ENCODE measurements at places on chromosomes 11 and 22. TPM values are rescaled to one million over a fixed set of nuclear protein-coding genes. Genes with fewer than 3 reads are reported as not detected.

GRCh38 chr22:34866495-34867131, 199.3 kb upstream of the ISX start:
- no peak for DNase-seq

GRCh38 chr11:15117751-15118150, 3.0 kb downstream of the INSC start:
- DNase-seq: no peak

DNA sequence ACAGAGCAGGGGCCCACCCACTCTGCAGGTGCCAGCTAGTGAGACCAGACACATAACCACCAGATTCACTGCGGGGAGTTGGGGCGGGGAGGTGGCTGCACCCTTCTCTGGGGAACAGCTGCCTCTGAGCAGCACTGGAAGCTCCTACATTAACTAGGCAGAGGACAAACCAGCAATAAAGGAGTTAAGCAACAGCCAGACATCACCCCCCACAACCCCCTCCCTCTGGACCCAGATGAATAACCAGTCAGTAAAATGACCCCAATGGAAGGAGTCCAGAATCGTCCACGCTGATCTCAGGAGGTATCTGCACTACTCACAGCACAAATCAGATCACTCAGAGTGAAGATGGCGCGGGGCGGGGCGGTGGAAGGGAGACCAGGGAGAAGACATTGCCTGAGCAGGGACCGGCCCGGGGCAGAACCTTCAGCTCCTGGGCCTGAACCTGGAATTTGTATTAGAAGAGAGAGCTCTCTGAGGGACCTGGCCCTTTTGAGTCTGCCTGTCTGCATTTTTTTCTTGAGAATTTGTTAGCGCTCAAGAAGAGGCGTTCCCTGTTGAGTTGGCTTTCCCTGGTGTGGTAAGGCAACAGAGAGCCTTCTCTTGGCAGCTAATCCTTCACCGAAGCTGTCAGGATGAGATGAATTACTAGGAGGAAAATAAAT, 125.5 kb upstream of the NCAM1 start:
- DNase-seq: no peak

GRCh38 chr11:126890561-126890960, 110.0 kb downstream of the KIRREL3 start:
- DNase-seq: peak; percentile 9

DNA sequence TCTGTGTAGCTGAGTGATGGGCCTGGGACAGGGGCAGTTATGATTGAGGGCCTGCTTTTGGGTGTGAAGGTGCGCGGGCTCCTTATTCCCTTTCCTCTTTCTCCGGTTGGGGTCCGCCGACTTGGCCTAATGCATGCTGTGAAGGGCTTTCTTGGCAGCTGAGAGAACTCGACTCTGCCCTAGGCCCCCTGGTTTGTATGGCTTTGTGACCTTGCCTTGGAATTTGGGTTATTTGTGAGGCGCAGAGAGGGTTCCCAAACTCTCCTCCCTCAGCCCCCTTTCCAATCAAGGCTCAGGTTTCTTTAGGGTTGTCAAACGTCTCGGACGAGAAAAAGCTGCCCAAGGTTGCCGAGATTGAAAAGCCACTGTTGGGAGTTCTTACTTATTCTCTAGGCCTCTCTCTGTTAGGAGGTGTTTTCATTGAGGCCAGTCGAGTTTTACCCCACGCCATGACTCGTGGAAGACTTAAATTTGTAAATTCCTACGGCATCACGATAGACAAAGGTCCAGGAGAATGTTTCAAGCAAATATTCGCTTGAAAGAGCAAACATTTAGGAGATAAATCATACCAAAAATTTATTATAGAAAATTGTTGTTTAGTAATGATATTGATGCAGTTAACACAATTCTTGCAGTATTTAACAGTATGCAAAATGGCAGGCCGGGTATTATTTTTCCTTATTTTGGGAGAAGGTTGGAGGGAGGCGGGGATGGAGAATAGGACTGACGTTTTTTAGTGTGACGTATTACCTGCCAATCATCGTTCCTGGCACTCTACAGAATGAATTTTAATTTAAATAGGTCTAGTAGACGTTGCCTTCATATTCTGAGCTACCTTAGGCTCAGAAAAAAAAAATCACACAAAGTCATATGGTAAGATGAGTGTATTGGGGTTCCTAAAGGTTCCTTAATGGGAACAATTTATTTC, 689 bp downstream of the PDHX start:
- no peak for DNase-seq

GRCh38 chr11:96167203-96167758, 175.7 kb downstream of the MAML2 start:
- DNase-seq: no peak

DNA sequence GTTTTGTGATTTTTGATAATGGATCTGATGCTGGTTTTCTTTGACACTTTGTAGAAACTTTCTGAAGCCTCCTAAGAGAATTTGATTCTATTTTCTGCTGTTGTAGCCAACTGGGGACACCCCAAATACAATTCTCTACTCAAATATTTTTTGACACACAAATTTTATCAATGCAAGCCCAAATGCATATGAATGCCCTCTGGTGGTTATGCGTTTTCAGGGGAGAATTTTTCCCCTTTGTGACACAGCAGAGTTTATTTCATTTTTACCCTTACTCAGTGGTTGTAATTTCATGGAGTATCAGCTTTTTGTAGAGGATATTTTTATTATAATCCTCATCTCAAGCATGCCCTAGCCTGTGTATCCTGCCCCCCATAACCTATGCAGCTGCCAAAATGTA, 44.7 kb upstream of the MTMR2 start:
- DNase-seq: no peak

DNA sequence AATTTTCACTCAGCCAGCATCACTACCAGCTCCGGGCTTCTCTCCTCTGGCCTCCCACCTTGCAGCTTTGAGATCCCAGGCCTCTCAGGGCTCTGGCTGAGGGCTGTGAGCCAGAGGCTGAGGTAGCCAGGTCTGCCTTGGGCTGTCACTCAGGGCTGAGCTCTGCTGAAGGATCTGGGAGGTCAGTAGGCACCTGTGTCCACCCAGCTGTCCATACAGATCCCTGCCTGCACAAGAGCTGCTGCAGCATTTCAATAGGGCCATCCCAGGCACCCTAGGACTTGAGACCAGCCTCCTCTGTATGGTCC, 12.6 kb downstream of the KCNQ1OT1 start:
- no peak for DNase-seq

- no peak for DNase-seq
These were observed 20.5 kb upstream of the GRIA4 start for GRCh38 chr11:105589346-105589745.

DNA sequence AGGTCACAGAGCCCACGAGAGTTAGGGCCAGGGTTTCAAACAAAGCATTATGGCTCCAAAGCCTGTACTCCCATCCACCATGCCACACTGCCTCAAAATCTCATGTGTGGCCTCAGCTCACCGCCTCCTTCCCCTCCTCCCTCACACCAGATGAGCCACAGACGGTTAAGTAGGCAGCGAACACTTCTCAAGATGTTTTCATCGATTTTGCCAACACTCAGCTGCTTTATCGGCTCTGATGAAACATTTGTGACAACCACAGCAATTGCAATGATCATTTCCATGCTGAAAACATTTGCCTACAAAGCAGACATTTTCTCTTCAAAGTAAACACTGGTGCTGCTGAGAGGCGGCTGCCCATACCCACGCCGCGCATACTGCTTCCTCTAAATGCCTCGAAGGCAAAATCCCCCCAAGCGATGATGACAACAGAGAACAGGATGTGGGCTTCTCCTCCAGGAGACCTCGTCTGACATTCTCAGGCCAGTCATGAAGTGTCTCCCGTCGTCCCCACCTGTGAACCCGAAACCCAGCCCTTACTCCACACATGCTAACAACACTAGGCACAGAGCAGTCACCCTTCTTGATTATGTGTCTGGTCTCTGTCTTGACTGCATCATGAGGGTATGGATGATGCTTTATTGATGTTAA, 599.2 kb downstream of the SOX6 start:
- no peak for DNase-seq

GRCh38 chr11:124463324-124463723, 17.8 kb upstream of the OR8B8 start:
- no peak for DNase-seq

- no peak for DNase-seq
These were observed 20.0 kb downstream of the MARK2 start for GRCh38 chr11:63858628-63859550.

DNA sequence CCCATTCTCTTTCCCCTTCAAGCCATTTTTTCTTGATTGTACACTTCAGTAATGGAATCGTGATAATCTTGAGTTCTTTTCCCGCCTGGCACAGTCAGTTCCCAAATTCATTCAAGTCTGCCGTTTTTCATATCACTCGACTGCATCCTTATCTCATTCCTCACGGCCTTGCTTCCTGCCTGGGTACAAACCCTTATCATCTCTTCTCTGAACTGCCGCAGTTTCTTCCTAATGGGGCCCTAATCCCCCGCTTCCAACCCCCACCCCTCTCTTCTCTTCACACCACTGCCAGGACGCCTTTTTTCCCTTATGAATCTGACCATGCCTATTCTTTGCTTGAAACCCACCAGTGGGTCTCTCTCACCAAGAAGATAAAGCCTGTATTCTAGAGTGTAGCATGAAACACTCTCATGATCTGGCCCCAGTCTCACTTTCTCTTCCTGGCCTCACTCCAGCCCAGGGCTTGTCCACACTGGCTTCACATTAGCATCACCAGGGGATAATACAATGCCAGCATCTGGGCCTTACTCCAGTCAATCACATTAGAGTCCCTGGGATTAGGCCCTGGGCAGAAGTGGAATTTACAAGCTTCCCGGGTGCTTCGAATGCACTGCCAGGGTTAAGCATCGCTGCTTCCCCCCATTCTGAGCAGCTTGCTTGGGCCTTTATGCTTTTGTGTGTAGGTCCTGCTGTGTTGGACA, 102.1 kb downstream of the FBXO7 start:
- DNase-seq: no peak

GRCh38 chr11:8910649-8911026, 351 bp upstream of the AKIP1 start:
- no peak for DNase-seq

The CRYAB gene
- total RNA-seq: 4.0 TPM

The TMEM191C gene
- 0.74 TPM for total RNA-seq

The KRTAP5-4 gene
- total RNA-seq: not detected

The OR4A15 gene
- not detected for total RNA-seq

The VPREB1 gene
- total RNA-seq: not detected

The NPAS4 gene
- 0.88 TPM for total RNA-seq

The NECTIN1 gene
- 97.6 TPM for total RNA-seq
